ENCODE measurements at places on chromosomes 1 and 21. TPM values are rescaled to one million over a fixed set of nuclear protein-coding genes. Genes with fewer than 3 reads are reported as not detected.

Gene SPRR2B
- polyA plus RNA-seq: not detected

Gene CLCA1
- polyA plus RNA-seq: 0.36 TPM

Gene PTPRC
- 6.4 TPM for polyA plus RNA-seq

DNA sequence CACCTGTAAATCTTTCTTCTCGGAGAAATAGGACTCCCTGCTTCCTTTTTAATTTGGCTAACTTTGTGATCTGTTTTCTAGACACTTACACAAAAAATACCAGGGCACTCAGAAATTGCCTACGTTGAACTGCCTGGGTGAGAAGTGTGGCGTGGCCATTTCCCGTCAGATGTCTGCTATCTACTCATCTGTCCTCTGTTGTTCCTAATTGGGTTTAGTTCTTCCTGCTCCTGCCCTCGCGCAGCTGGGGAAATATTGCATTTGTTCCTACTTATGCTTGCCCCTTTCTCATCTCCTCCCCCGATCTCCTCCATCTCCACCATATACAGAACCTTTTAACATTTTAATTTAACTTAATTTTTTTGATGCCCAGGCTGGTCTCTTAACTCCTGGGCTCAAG, 55.1 kb downstream of the CD58 start:
- no peak for DNase-seq

DNA sequence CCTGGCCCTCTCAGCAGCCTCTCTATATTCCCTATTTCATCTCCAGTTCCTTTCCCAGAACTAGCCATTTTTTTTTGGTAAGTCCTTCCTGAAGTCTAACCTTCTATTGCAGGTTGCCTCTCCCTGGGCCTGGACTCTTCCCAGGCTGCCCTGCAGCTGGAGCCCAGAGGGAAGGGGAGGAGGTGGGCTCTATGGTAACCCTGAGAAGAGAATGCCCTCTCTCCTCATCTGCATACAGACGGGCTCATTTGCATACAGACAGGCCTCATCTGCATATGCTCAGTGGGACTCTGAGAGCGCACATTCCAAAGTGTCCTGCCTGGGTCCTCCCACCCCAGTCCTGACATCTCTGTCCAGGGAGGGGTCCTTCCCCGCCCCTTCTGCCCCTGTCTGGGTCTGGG, 32.7 kb downstream of the RHBG start:
- no peak for DNase-seq
